ENCODE measurements at places on chromosomes 4 and X.

GRCh38 chr4:71366766-71367165 lies 27.9 kb downstream of the SLC4A4 start:
- no peak for DNase-seq

- no peak for DNase-seq
These were observed 48.2 kb downstream of the GUCY1B1 start for GRCh38 chr4:155807021-155807420.

GRCh38 chrX:66042307-66043077 lies 2.6 kb upstream of the VSIG4 start:
- DNase-seq = no peak

GRCh38 chr4:80111276-80111675 lies 38.2 kb upstream of the ANTXR2 start:
- DNase-seq = no peak

GRCh38 chr4:3829211-3829955 lies 63.2 kb downstream of the ADRA2C start:
- no peak for DNase-seq

GRCh38 chr4:55663145-55663544 lies 27.0 kb upstream of the NMU start:
- no peak for DNase-seq

- no peak for DNase-seq
These were observed 171.9 kb downstream of the DCTD start for GRCh38 chr4:182745237-182745636.

- DNase-seq = peak; percentile 6
These were observed 37.4 kb downstream of the MAML3 start for GRCh38 chr4:140116442-140117104.

- DNase-seq = no peak
These were observed 72.9 kb downstream of the CLNK start for GRCh38 chr4:10611673-10612072.

GRCh38 chr4:151930372-151930771 lies 169.6 kb upstream of the GATB start:
- DNase-seq = no peak

DNA sequence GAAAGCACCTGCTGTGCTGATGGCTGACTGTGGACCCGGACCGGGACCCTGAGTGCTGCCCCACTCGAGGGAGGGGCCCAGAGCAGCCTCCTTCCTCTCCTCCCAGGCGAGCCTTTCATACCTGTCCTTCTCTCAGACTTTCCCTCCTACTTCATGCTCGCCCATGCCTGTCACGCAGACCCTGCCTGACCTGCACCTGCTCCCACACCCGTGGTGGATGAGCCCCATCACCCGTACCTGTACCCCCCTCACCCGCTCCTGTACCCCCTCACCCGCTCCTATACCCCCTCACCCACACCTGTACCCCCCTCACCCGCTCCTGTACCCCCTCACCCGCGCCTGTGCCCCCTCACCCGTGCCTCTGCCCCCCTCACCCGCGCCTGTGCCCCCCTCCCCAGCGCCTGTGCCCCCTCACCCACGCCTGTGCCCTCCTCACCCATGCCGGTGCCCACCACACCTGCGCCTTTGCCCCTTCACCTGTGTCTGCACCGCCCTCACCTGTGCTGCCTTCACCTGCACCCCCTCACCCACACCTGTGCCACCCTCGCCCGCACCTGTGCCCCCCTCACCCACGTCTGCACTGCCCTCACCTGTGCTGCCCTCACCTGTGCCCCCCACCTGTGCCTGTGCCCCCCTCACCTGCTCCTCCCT lies 5.8 kb downstream of the MAEA start:
- no peak for DNase-seq

DNA sequence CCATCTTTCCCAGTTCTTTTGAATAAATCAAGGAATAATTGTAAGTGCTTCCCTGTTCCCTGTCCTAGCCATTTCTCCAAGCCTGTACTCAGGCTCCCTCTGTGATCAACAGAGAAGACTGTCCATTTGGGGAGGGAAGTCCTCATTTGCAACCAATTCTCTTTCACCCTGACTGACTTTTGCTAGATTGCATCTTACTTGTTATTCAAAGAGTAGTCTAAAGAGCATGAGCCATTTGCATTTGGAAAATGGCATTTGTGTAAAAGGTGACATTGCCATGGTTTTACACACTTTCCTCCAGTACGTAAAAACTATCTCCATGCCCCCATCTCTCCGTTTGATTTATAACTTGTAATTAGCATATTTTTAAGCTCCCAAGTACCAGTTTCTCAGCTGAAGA lies 110.6 kb downstream of the MBNL3 start:
- DNase-seq = no peak

GRCh38 chr4:16437836-16438235 lies 211.6 kb upstream of the TAPT1 start:
- no peak for DNase-seq

GRCh38 chr4:99801005-99801699 lies 15.5 kb upstream of the DAPP1 start:
- DNase-seq = no peak

DNA sequence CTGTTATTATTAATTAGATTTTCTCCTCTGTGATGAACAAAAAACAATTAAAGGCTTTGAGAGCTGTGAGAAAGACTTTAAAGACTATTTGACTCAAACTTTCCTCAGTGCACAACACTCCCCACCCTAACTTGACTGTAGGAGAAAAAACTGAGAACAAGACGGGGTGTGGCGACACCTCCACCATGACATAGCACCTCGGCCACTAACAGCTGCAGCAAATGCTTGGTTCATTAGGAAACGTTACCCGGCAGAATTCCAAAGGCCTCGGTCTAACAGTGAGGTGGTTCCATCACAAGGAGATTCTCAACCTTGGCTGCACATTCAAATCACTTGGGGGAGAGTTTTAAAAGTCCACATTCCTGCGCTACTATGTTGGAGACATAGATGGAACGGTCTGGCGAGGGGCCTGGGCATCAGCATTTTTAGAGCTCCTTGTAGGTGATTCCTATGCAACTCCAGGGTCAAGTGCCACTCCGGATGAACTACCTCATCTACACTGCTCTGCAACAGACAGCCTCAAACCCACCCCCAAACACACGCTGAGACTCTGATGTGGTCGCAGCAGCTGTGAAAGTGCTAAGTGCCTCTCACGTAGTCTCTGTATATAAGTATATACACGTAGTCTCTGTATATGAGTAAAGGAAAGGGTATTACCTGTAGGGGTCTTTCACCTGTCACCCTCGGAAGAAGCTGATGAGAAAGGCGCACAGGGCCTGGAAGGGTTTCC lies 1.0 kb downstream of the FGFBP2 start:
- peak; percentile 46 for DNase-seq

DNA sequence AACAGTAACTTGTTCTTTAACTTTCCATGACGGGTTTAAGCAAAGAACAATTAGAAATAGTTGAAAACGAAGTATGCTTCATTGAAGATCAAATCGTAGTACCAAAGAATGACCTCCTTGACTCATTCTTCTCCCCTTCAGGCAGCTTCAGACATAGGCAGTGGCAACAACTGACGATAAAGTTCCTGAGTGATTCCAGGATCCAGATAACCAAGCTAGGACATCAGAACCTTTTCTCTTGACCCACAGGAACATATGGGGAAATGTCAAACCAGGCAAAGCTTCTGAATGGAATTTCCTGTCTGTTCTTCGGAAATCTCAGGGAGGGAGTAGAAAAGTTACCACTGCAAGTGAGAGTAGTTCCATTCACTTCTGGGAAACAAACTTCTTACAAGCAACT lies 74.2 kb downstream of the HS3ST1 start:
- DNase-seq = no peak

GRCh38 chr4:80107374-80107773 lies 34.3 kb upstream of the ANTXR2 start:
- DNase-seq = no peak

DNA sequence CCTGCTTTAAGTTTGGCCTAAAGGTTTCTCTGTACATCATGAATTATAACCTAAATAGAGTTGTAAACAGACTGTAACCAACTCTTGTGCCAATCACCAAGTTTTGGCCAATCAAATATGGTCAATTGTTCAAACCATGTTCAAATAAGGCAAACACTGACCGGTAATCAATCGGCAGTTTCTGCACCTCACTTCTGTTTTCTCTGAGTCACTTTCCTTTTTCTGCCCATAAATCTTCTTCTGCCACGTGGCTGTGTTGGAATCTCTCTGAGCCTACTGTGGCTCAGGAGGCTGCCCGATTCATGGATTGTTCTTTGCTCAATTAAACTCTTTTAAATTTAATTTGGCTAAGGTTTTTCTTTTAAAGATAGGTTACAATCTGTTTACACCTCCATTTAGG lies 16.5 kb upstream of the ENPP6 start:
- DNase-seq = no peak

- no peak for DNase-seq
These were observed 781.8 kb downstream of the FAM133A start for GRCh38 chrX:94455782-94456181.

- DNase-seq = no peak
These were observed 44.7 kb downstream of the TMEM150C start for GRCh38 chr4:82517043-82517442.

- DNase-seq = peak; percentile 42
These were observed 720 bp upstream of the STK26 start for GRCh38 chrX:132022198-132022966.

DNA sequence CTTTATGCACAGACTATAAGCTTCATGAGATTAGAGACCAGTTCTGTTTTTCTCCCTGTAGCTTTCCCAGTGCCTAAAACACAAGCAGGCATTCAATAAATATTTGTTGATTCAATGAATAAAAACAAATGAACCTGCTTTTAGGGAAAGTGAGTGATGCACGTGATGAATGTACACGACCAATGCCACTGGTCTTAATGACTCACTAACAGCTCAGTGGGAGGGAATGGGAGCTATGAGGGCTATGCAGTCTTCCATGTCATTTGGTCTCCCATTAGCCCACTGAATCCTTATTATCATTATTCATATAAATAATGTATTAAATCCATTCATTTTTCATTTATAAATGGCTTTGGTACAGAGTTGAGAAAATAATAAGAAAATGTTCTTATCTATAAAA lies 247.4 kb downstream of the FBXO8 start:
- no peak for DNase-seq

- DNase-seq = no peak
These were observed 35.5 kb upstream of the CD38 start for GRCh38 chr4:15742637-15743036.

DNA sequence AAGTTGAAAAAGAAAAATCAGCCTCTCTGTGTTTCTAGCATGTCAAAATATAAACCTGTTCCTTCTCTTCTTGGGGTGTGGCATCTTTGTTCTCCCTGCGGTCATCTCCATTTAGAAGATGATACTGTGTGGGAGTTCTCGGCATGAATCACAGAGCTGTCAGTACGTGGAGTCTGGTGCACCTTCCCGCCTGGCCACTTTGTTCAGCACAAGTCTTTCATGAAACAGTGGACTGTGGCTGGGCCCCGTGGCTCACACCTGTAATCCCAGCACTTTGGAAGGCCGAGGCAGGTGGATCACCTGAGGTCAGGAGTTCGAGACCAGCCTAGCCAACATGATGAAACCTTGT lies 166.5 kb downstream of the MAML3 start:
- no peak for DNase-seq

- no peak for DNase-seq
These were observed 497.5 kb downstream of the BCOR start for GRCh38 chrX:39600222-39600621.

- no peak for DNase-seq
These were observed 32.9 kb downstream of the PPP2R3B start for GRCh38 chrX:353566-354535.

DNA sequence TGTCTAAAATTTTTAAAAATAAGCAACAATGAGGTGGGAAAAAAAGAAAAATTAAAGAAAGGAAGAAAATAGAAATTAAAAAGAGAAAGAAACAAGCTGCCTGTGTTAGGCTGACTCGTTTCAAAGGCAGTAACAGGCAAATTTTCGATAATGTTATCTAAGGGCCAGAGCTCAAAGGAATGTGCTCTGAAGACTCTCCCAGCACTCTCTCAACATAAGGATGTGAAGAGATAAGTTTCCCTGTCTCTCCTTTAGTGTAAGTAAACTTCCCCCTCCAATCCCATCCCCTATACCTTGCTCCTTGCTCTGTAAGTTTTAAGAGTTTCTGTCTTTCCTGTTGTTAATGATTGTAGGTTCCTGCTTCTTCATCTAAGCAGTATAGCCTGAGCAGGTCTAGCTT lies 172.8 kb downstream of the TEX13C start:
- DNase-seq = no peak

All from CD4-positive, alpha-beta T cell treated with Interleukin-17A for 1 hour (primary cell).